ENCODE measurements at places on chromosomes 3 and 15.
A peak's percentile ranks its signal among the peaks of the same experiment; 100 is the strongest.

- no peak for DNase-seq
These were observed 38.4 kb downstream of the RBMS3 start for GRCh38 chr3:29319262-29319661.

DNA sequence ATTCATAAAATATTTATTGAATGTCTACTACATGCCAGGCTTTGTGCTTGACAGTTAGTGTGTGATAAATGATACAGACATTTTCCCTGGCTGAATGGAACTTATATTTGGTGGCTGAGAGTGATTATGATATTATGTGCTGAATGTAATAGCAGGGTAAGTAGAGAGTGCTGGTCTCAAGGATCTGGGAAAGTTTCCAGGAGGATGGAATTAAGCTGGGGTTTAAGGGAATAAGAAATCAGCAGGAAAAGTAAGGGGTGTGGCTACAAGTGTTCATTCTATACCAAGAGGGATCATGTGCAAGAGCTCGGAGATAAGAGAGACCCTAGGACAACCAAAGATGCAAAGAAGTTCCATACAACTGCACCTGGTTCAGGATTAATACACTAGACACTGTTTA lies 500.1 kb upstream of the CFAP20DC start:
- no peak for DNase-seq

- DNase-seq: no peak
These were observed 775.9 kb downstream of the AGBL1 start for GRCh38 chr15:86855307-86856291.

- DNase-seq: no peak
These were observed 642.3 kb upstream of the CFAP20DC start for GRCh38 chr3:59692117-59692516.

- no peak for DNase-seq
These were observed 117.7 kb upstream of the WNT5A start for GRCh38 chr3:55604846-55605245.

DNA sequence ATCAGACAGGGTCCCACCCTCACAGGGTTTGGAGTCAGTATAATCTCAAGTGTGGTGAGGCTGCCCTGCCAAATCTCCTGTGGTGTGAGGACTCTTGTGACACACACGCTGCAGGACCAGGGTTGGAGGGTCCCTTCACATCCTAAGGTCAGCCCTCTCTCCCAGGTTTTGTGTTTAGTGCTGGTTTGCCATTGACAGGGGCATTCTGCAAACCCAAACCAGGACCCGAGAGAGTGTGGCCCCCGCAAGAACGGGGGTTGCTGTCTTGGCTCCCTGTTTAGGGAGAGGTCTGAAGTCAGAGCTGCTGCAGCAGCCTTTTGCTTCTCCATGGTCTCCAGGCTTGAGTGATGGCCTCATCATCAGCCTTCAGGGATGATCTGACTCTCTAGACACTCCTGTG lies 14.7 kb downstream of the FAM107A start:
- no peak for DNase-seq

GRCh38 chr3:108953700-108954099 lies at the start of gene GUCA1C:
GUCA1C (minus strand) TSS chr3:108953879; CDS start chr3:108953762, 117 bp downstream.
- DNase-seq: no peak

DNA sequence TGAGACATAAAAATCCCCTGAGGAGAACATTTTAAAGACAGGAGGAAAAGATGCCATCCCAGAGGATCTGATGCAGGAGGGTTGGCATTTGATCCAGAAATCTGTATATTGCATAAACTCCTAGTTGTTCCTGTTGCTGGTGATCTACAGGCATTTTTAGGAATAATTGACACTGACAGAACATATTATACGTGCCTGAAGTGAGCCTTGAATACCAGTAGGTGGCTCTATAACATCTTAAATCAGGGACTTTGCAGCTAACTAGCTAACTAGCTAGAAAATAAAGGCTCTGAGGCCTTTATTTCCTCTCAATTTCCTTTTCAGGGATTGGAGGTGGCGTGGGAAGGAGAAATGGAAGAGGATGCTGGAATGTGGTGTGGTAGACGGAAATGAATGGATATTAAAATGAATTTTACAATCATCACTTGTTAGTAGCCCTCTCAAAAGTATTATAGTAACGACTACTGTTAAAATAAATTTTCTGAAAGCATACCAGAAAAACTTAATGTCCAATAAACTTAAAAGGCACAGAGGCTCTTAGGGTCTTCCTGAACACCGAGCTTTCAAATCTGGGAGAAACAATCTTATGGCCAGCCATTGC lies 73.8 kb upstream of the ZBED2 start:
- DNase-seq: peak; percentile 63

DNA sequence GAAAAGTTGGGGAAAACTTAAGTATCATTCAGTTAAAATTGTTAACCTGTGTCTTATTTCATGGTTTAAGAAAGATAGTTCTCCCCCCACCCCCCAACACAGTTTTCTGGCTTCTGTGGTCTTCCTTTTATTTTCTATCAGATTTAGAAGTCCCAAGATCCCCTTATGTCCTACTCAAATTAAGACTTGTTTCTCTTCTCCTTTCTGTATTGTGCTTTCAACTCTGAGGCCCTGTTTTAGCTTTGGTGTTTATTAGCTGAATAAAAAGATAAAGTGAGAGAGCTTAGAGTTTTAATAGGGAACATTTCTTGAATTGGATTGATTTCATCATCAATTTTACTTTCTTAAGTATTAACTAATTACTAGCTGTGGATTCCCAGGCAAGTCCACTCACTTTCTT lies 62.6 kb downstream of the AKAP13 start:
- no peak for DNase-seq

DNA sequence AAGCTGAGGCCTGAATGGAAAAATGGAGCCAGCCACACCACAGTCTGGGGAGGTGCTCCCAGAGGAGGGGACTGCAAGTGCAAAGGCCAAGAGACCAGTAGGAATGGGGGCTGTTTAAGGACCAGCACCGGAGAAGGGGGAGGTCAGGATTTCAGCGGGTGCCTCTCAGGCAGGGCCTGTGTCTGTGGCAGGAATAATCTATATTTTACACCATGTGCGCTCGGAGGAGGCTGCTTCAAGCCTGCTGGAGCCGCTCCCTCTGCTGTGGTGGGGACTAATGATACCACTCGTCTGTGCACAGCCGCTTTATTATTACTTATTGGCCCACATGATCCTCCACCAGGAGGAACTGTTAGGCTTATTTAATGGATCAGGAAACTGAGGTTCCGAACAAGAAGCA lies 45.3 kb downstream of the TPRA1 start:
- no peak for DNase-seq

GRCh38 chr15:48385031-48385830 lies 54.0 kb downstream of the DUT start:
- no peak for DNase-seq

GRCh38 chr3:66035763-66036477 lies 2.8 kb downstream of the MAGI1 start:
- DNase-seq: no peak

- no peak for DNase-seq
These were observed 61.3 kb downstream of the CTDSPL start for GRCh38 chr3:37922721-37923568.

DNA sequence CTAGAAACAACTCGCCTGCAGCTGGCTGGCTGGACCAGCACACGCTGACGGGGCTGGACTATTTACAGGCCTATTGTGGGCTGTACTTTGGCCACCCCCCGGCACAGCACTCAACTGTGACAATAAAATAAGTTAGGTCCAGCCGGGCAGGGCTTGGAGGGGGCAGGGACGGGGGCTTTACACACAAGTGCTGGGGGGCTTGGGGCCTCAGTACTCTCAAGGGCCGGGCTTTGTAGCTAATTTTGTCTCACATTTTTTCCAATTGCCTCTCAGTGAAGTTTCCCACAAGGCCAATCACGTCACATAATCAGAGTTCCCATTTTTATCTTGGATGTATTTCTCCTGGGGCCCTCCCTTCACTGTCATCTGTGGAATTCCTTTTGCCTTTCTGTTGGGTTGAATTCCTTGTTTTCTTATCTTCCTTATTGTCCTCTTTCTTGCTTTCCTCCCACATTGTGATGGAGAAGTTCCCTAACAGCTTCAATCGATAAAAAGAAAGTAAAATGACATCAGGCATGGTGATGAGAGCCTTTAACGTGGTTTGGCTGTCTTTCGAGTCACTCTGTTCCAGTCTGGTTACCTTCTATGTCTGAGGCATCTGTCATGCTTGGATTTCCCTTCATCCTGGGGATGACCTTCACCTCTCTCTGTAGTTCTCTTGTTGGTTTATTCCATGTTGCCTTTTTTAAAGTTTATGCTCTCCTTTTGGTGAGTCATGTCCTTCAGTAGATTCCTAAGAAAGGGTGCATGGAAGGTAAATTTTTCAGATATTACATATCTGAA lies 44.1 kb upstream of the CMTM7 start:
- DNase-seq: no peak

GRCh38 chr3:156539051-156539450 lies 15.9 kb downstream of the SSR3 start:
- no peak for DNase-seq

DNA sequence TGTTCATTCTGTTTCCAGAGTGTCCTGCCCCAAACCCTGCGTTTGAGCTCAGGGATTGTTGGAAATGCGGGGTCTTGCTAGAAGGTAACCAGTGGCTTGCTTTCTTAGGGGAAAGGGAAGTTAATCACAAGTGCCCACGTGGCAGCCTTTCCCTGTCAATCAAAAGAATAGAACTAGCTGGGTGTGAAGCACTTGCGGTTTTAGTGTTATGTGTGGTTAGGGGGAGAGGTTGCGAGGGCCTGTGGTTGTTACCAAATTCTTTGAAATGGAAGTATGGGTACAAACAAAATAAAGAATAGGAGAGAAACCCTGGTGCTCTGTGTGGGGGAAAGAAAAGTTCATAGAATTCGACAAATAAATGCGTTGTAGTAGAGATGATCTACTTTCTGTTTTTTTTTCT lies 67.6 kb downstream of the FNDC3B start:
- DNase-seq: peak; percentile 81

DNA sequence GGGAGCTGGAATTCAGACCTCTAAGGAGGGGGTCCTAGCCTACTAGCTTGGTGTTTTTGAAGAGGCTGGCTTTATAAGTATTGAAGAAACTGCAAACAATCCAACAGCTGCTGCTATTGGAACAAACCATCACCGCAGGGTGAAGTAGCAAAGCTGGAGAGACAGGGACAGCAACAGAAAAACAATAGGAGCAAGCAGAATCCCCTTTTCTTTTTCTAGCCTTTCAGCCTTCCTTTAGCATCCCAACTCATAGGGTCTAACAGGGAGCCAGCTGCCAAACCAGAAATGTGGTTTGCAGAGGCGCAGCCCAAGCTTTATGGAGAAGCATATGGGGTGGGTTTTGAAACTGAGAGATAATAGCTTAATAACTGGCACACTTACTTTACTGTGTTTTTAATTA lies 106.2 kb upstream of the CHMP2B start:
- no peak for DNase-seq

DNA sequence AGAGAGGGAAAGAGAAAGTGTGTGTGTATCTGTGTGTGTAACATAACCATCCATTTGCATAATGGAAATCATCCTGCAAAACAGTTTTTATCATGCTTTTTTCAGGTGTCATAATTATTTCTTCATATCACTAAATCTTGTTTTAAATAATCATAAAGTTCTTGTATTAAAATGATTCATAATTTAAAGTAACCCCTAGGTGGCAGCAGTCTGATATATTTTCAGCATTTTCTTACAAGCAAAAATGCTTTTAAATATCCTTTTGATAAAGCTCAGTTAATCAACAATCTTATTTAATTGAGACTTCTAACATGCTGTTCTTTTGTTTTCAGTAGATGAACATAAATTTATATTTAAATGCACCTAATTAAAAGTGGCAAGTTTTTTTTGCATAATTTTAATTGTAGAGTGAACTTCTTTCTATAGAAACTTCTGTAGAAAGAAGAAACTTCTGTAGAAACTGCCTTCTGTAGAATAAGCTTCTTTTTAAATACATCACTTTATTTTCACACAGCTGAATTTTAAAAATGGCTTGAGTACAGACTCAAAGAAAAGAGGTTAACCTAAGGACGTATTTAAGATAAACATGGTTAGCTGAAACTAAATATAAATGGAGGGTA lies 72.5 kb downstream of the OPA1 start:
- DNase-seq: peak; percentile 33

DNA sequence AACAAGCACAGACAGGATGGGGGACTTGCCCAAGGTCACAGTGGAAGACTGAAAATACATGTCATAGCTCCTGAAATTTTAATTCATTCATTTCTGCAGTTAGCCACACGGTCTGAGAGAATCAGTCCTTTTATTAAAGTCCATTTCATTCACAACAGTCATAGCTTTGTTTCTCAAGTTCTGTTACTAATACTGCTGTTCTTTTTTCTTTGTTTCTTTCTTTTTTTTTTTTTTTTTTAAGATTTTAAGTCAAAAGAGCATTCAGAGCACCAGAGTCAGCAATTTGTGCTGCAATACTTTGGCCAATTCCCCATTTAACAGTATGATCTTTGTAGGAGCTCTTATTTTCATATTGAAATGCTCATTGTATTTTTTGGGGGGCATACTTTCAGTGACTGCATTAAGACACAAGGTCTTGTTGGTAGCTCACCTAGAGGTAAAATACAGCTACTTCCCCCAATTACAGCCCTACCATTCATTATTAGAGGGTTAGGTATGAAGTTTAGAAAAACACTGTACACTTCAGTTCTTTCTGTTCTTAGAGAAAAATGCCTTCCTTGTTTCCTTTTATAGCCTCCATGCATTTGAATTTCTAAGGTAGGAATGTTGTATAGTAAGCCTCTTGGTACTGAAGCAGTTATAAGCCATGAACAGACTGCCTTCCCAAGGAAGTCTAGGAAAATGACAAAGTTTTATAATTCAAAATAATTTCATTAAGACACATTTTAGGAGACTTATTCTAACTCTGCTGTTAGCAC lies 9.6 kb downstream of the GALK2 start:
- no peak for DNase-seq

DNA sequence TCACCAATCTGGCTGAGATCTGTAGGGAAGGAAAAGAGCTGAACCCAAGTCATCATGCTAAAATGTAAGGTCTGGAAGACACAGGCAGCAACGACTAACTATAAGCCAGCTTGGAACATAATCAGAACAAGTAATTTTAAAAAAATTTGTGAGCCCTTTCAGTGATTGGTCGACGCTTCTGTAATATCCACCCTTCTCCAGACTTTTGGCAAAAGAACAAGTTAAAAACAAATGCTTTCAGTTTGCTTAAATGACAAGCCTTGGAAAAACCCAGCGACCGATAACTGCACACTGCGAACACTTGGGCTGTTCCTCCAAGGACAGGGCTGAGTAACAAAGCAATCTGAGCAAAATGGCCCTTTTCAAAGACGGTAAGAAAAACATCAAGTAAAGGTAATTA lies 49.6 kb downstream of the PCSK6 start:
- DNase-seq: no peak

DNA sequence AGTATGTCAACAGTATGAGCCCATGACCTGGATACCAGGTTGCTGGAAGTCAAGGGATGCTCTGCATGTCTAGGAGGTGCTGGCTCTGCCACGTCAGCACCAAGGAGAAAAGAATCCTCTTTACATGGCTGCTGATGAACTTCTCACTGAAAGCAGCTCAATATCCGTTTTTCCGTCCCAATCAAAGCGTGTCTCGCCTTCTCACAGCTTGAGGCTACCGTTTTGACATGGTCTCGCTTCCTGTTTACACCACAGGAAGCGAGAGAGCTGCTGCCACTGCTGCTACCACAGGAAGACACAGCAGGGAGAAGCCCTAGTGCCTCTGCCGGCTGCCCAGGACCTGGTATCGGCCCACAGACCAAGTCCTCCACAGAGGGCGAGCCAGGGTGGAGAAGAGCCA lies 27.3 kb downstream of the STARD5 start:
- DNase-seq: peak; percentile 81
